Stimulated activated CD4-positive, alpha-beta T cell treated with anti-CD3 and anti-CD28 coated beads, Interleukin-2, amount 100 ng/mL, for 48 hours (primary cell): ENCODE measurements at places on chromosomes 6 and 20.

DNA sequence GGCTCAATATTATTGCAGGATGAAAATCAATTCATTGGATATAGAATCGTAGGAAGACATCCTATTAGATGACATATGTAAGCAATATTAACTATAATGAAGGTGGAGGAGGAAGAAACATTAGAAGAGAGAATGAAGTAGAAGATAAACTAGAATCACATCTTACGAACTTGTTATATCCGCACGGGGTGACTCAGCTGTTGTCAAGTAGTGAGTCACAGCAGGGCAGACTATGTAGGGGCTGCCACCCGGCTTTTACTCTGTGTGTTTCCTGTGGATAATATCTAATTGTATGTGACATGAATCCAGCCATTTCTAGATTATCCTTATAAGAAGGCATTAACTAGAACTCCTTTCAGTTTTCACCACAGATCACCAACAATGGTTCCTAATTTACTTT, 520.2 kb downstream of the DOK5 start:
- DNase-seq: no peak

DNA sequence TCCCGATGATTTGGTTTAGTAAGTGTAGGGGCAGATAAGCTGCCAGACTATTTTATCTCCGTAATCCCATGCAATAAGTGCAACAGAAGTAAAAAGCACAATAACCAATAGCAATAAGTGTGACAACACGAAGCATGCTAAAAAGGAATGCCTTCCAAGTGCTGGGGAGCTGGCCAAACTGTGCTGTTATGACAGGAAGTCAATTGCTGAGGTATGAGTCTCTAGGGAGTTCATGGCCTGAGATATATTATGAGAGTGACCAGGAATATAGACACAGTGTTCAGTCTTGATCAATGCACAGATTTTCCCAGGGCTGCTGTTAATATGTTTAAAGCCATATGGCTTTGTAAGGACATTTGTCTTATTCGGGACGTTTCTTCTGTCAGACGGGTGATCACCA, 10.5 kb upstream of the ANGPT4 start:
- no peak for DNase-seq

DNA sequence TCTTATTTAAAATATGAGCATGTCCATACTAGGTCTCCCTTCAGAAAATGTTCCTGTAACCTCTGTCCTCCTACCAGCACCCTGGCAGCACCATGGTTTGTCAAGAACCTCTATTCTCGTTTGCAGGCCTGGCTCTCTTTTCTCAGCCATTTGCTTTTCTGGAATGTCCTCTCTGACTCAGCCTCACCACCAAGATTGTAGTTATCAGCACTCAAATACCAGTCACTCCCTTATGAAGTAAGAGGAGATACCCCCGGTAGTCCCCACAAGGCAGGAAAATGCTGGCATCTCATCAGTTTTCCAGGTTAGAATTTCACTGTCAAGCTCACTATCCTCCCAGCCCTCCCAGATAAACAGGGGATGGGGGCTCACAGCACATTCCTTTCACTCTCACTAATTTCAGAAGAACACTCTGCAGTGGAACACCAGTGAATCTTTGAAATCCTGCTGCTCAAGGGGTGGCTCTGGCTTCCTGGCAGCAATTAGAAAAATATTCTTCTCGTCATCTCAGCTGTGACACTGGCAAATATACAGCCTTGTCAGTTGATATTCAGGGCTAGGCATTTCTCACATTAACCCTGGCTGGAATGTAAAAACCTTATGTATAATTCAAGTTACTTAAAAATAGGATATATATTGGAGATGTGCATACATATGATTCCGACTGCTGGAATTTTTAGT, 129.2 kb downstream of the TBX18 start:
- DNase-seq: no peak

DNA sequence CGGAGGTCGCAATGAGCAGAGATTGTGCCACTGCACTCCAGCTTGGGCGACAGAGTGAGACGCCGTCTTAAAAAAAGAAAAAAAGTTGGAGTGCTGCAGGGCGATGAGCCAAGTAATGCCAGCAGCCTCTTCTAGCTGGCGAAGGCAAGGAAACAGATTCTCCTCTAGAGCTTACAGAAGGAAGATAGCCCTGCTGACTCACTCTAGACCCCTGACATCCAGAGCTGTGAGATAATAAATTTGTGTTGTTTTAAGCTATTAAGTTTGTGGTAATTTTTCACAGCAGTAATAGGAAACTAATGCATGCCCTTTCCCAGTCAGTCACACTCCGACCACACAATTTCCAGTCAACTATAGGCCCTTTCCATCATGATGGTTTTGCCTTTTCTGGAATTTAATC, 16.4 kb downstream of the PRSS16 start:
- no peak for DNase-seq

DNA sequence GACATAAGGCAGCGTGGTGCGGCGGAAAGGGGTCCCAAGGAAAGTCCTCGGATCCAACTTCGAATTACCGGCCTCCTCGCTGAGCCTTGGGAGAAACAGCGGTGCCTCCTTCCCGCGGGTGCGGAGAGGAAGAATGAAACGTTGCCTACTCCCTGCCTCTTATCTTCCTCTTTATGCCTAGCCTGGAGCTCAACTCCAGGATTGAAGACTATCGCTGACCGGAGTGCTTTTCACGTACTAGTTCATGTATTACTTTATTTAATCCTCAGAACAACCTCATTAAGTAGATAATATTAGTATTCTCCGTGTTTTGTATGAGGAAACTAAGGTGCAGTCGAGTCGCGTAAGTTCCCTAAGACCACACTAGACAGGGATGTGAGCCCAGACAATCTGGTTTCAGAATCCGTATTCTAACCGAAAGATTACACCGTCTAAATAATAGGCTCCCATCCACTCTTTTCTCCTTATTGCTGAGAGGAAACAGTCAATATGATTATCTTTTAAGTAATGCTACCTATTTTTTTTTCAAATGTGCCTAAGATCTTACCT, 793 bp upstream of the PDSS2 start:
- DNase-seq: no peak

DNA sequence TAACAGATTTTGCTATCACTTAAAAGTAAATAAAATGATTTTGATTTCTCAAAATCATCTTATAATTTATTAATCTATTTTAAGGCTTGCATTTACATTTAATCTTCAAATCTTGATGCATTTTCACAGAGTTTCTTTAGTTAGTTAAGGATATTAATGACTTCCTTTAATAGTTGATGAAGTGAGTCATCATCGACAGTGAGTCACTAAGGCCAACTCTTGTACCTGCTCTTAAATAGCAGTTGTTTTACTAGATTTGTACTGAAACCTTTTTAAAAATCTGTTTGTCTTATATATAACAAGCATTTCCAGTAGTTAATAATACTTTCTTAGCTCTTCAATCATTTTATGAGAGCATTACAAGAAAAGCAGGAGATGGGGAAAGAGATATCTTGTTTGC, 191.7 kb downstream of the ESR1 start:
- no peak for DNase-seq

GRCh38 chr6:40923880-40924279, 115.1 kb downstream of the UNC5CL start:
- no peak for DNase-seq

- DNase-seq: no peak
Observed at GRCh38 chr6:106146852-106147351, 60.8 kb downstream of the PRDM1 start.

GRCh38 chr6:27894839-27895762, 17.1 kb downstream of the OR2B2 start:
- DNase-seq: peak; percentile 36

DNA sequence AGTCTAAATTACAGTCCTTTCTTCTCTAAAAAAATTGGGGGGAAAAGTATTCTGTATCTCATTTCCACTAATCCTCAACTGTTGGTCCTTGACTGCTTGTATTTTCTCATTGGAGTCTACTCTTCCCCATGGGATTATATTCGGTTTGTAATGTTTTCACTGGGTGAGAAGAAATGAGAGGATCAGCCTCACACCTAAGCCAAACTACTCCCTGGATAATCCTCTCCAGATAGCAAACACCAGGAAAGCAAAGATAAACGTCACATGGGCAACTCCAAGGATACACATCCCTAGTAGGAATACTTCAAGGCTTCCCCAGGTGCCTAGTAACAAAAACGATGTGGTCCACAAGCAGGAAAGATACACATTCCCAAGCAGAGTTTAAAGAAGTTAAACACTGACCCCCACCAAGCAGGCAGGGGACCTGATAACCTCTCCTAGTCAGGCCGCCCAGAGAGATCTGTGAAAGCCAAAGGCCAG, 53.9 kb upstream of the SOX4 start:
- no peak for DNase-seq

GRCh38 chr6:98787435-98787834, 46.9 kb upstream of the POU3F2 start:
- no peak for DNase-seq

DNA sequence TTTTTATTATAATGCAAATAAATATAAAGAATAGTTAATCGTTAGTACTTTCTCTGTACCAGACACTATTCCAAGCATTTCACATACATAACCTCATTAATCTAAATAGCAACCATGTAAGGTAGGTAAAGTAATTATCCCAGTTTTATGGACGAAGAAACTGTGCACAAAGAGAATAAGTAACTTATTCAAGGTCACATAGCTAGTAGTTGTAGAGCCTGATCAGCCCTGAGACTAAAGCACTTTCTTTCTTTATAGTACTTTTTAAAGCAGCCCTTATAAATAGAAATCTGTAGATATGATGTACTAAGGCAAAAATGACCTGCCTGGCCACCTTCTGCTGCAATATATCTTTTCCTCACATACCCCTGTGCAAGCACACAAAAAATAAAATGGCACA, 104.8 kb downstream of the MYO6 start:
- DNase-seq: no peak

DNA sequence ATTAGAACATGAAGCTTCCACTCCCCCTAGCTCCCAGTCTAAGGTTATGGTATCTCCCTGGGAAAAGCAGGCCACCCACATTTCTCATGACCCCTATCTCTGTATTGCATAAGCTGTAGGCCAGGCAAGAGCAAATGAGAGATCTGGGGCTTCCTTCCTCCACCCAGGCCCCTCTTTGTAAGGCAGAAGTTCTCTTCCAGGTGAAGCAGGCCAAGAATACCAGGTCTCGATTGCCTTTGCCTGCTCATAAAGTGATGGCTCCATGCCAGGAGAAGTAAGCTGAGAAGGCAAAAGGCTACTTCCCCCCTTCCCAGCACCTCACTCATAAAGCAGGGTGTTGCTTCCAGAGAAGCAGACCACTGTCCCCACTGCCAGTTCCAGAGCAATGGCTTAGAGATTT, 144.1 kb upstream of the KCNK16 start:
- DNase-seq: no peak

GRCh38 chr6:39929733-39930461, 4.4 kb downstream of the MOCS1 start:
- no peak for DNase-seq

- no peak for DNase-seq
Observed at GRCh38 chr6:56399672-56400263, 152.4 kb upstream of the COL21A1 start.

DNA sequence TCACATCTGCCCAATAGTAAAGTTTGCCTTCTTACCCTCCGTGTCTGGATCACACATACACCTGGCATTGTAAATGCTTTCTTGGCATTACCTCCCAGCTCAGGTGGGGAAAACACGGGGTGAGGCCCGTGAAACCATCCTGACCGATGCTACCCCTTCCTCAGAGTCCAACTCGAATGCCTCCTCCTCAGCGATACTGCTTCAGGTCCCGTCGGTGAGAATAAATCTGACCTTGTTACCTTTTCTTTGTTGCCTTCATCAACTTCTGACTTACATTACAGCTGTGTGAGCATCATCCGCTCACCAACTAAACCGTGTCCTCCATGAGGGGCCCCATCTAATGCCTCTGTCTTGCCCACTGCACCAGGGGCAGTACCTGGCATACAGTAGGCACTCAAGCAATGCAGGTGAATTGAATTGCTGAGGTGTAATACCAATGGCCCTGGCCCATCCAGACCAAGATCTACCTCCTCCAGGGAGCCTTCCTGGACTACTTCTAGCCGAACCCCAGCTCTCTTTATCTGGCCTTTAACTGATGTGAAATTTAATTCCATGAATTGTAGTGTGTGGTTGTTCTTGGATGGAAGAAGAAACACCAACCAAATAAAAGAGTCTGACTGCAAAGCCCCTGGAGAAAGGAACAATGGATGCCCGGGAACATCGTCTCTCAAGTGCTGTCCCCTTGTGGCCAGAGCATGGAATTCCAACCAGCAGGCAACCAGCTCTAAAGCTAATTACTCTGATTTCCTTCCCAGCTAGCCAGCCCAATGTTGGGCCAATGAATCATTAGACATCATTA, 141.5 kb downstream of the ANKRD60 start:
- DNase-seq: no peak

- DNase-seq: no peak
Observed at GRCh38 chr6:102327697-102328225, 934.3 kb downstream of the GRIK2 start.

- DNase-seq: no peak
Observed at GRCh38 chr20:54048891-54049545, 21.4 kb downstream of the BCAS1 start.

DNA sequence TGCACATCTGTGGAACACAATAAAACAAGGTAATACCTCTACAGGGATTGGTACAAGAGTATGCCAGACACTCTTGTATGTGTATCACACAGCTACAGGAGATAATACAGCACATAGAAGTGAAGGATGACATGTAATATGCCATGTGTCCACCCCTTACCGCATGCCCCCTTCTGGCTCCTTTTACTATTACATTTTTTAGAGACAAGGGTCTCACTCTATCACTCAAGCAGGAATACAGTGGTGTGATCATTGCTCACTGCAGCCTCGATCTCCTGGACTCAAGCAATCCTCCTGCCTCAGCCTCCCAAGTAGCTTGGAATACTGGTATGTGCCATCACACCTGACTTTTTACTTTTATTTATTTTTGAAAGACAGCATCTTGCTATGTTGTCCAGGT, 4.2 kb upstream of the NCR3 start:
- no peak for DNase-seq

DNA sequence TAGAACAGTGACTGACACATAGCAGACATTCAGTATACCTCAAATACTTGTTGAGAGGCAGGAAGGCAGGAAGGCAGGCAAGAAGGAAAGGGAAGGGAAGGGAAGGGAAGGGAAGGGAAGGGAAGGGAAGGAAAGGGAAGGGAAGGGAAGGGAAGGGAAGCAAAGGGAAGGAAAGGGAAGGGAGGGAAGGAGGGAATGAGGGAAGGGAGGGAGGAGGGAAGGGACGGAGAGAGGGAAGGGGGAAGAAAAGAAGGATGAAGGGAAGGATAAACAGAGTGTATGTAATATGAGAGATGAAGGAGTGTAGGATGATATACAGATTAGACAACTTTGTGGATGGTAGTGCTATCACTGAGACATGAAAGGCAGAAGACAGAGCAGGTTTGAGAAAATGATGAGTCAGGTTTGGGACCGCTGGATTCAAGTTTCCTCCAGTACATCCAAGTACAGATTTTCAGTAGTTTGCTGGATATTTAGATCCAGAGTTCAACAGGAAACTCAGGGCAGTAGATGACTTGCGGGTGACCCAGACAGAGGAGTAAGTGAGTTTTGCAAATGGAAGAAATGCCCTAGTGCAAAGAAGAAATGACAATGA, 85.9 kb downstream of the MAFB start:
- DNase-seq: no peak

DNA sequence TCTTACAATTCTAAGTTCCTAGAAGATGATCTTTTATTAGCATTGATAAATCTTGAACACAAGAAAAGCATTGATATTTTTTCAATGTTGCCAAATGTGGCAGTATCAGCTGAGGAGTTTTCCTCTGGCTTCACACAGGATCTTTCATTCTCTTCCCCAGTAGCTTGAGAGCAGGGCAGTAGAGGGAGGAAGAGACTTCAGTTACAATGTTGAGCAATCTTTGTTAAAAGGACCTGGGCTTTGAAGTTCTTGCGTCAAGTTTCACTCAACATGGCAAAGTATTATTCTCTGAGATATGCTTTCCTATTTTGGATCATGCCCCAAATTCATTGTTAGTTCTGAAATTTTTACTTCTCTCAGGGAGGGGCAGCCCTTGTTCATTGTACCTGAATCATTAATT, 238.0 kb downstream of the COL12A1 start:
- no peak for DNase-seq
